A673 (cell line): ENCODE measurements at places on chromosomes 1 and 21. TPM values are rescaled to one million over a fixed set of nuclear protein-coding genes. Genes with fewer than 3 reads are reported as not detected.

Gene ZNF669
- 10.3 and 13.3 TPM in 2 replicates for total RNA-seq

- no peak overlapping the region for H3K27ac ChIP-seq
- H3K4me3 ChIP-seq, result no peak overlapping the region
- no peaks in the 10 kb centered on the region for H3K36me3 ChIP-seq
- DNase-seq, result no peak
- no peaks in the 10 kb centered on the region for H3K27me3 ChIP-seq
- no peaks in the 10 kb centered on the region for H3K4me1 ChIP-seq
Observed at GRCh38 chr1:239558559-239558958, 172.2 kb downstream of the CHRM3 start.

DNA sequence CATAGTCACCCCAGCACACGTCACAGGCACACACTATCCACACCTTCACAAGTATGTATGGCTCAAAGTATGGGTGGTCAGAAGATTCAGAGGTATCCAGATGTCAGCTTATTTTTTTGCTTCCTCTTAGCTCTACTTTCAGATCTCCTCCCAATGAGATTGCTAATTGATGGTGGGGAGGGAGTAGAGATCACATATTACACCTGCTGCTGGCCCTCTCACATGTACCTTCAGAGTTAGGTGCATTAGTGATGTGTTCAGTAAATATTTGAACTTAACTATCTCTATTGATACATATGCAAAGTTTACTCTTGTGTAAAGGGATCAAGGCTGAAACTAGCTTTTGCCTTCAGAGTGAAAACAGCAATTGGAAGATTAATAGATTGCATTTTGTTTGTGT lies 262.6 kb downstream of the PCP4 start:
- no peaks in the 10 kb centered on the region for H3K36me3 ChIP-seq
- no peak for DNase-seq
- H3K27me3 ChIP-seq, result peaks cover 4% of the 10 kb centered on the region
- no peaks in the 10 kb centered on the region for H3K4me1 ChIP-seq
- H3K4me3 ChIP-seq, result no peak overlapping the region

- H3K27me3 ChIP-seq, result no peaks in the 10 kb centered on the region
- H3K27ac ChIP-seq, result no peak overlapping the region
- no peak overlapping the region for H3K4me3 ChIP-seq
- no peaks in the 10 kb centered on the region for H3K36me3 ChIP-seq
Observed at GRCh38 chr1:197469620-197470210, 201.7 kb downstream of the CRB1 start.

GRCh38 chr1:59516881-59517280 lies 220.0 kb downstream of the FGGY start:
- no peak overlapping the region for H3K4me3 ChIP-seq
- H3K36me3 ChIP-seq, result no peaks in the 10 kb centered on the region
- no peaks in the 10 kb centered on the region for H3K27me3 ChIP-seq
- H3K27ac ChIP-seq, result no peak overlapping the region

- no peaks in the 10 kb centered on the region for H3K4me1 ChIP-seq
- no peak for DNase-seq
- H3K4me3 ChIP-seq, result no peak overlapping the region
- peaks cover 17% of the 10 kb centered on the region for H3K27me3 ChIP-seq
Observed at GRCh38 chr1:222266223-222267196, 281.4 kb downstream of the HHIPL2 start.

DNA sequence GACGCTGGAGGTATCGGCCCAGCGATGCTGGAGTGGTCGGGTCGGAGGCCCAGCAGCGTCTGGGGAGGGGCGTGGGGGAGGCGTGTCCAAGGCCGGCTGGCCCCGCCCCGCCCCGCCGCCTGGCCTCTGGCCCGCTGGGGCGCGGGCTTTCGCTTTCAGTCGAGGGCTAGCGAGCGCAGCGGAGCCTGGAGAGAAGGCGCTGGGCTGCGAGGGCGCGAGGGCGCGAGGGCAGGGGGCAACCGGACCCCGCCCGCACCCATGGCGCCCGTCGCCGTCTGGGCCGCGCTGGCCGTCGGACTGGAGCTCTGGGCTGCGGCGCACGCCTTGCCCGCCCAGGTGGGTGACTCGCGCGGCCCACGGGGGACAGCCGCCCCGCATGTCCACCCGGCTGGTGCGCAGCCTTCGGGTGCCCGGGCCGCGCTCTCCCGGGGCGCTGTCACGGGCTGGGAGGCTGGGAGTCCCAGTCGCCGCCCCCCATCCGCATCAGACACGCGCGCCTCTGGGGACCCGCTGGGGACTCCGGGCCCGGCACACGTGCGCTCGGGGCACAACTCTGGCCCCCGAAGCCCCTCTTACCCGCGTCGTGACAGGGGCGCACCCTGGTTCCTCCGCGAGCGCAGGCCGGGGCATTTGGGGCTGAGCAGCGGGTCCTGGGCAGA lies at the start of gene TNFRSF1B:
TSS of gene TNFRSF1B (plus strand) at position 158 of the 659 bp plus-strand sequence. CDS start at position 259, 101 bp downstream.
- no peak for DNase-seq
- H3K27me3 ChIP-seq, result peaks cover 35% of the 10 kb centered on the region
- no peaks in the 10 kb centered on the region for H3K36me3 ChIP-seq
- peak within 1 kb of the TSS; percentile 45 for H3K4me3 ChIP-seq
- no peaks in the 10 kb centered on the region for H3K4me1 ChIP-seq

GRCh38 chr1:200512191-200512590 lies 102.4 kb upstream of the ZNF281 start:
- no peaks in the 10 kb centered on the region for H3K4me1 ChIP-seq
- no peak overlapping the region for H3K4me3 ChIP-seq
- peaks cover 3% of the 10 kb centered on the region for H3K27me3 ChIP-seq
- H3K36me3 ChIP-seq, result no peaks in the 10 kb centered on the region

- no peaks in the 10 kb centered on the region for H3K36me3 ChIP-seq
- no peak overlapping the region for H3K4me3 ChIP-seq
- peaks cover 25% of the 10 kb centered on the region for H3K27me3 ChIP-seq
- no peak overlapping the region for H3K27ac ChIP-seq
- no peaks in the 10 kb centered on the region for H3K4me1 ChIP-seq
- no peak for DNase-seq
Observed at GRCh38 chr1:76179219-76179698, 104.7 kb downstream of the ST6GALNAC3 start.

DNA sequence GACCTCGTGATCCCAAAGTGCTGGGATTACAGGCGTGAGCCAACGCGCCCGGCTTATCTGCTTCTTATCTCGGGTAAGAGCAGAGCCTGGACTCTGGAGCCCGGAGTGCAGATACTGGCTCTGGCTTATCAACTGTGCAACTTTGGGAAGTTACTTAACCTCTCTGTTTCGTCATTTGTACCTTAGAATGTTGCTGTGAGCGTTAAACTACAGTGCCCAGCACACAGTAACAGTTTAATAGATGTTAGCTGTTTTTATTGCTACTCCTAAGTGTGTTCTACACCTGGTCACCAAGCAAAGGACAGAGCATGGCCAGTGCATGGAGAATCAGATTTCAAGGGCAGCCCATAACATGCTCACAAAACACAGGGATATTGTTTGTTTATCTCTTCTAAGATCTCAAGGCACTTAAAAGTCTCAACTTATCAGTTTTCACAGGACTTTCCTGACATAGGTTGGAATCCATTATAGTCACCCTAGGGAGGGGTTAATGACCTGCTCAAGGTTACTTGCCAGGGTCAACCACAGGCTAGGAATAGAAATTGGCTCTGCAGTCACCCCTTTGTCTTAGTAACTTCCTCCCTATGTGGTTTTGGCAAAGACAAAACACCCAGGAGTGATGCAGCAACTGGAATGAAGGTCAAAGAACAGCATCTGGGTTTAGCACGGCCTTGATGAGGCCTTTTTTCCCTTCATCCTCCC lies 22.5 kb upstream of the SRP9 start:
- H3K27ac ChIP-seq, result no peak overlapping the region
- H3K36me3 ChIP-seq, result no peaks in the 10 kb centered on the region
- H3K27me3 ChIP-seq, result no peaks in the 10 kb centered on the region
- no peaks in the 10 kb centered on the region for H3K4me1 ChIP-seq

Gene OR2T29
- total RNA-seq, result not detected in 2 replicates
